ENCODE measurements at places on chromosomes 13 and 19.
A peak's percentile ranks its signal among the peaks of the same experiment; 100 is the strongest.

GRCh38 chr13:51643882-51644281, 59.6 kb downstream of the WDFY2 start:
- no peak for DNase-seq

DNA sequence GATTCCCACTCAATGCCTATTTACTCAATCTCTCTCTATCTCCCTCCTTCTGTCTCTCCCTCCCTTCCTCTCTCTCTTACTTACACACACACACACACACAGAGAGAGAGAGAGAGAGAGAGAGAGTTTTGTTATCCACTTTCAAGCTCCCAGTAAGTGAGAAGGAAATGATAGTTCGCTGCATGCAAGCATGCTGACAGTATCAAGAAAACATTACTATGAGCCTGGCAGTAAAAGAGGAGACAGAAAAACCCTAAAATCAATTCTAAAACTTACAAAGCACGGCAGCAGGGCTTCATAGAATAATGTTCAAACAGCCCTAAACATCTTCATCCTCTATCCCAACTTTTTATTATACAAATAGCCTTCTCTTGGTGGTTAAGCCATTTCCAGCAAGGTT, 171.9 kb downstream of the FOXO1 start:
- DNase-seq = no peak

- DNase-seq = peak; percentile 4
These were observed 35.9 kb upstream of the ZSCAN5A start for GRCh38 chr19:56350416-56351045.

- no peak for DNase-seq
These were observed 40.6 kb upstream of the ZNF681 start for GRCh38 chr19:23799321-23799720.

- DNase-seq = no peak
These were observed 31.8 kb downstream of the GJA3 start for GRCh38 chr13:20129076-20129475.

GRCh38 chr19:48596237-48596636, 10.3 kb upstream of the SPACA4 start:
- DNase-seq = no peak

DNA sequence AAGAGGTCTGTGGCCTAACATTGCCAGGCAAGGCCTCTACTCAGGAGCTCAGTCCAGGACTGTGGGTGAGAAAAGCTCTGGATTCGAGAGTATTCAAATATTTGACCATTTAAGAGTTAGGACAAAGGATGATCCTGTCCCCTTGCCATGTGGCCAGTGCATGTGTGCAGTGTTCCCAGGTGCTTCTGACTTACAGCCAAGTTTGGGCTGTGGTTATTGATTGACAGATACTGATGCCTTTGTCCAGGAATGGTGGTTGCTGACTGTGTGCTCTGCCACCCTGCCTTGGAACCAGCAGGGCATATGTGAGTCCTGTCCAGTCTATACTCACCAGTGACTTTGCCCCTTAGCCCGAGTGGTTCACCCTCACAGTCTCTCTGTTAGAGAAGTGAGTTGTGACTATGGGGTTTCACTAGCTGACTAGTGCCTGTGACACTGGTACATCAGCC, 51.9 kb downstream of the GARRE1 start:
- no peak for DNase-seq

GRCh38 chr19:17879466-17879865, 7.7 kb downstream of the SLC5A5 start:
- no peak for DNase-seq

GRCh38 chr19:48630296-48631063, 6.7 kb downstream of the DBP start:
- no peak for DNase-seq

GRCh38 chr13:94679614-94680013, 32.7 kb downstream of the SOX21 start:
- DNase-seq = no peak

GRCh38 chr19:46784262-46785053, 3.9 kb downstream of the SLC1A5 start:
- DNase-seq = no peak

- DNase-seq = no peak
These were observed 14.0 kb upstream of the ZNF347 start for GRCh38 chr19:53172889-53173288.

GRCh38 chr13:18978447-18978846, 203.2 kb downstream of the TUBA3C start:
- no peak for DNase-seq

DNA sequence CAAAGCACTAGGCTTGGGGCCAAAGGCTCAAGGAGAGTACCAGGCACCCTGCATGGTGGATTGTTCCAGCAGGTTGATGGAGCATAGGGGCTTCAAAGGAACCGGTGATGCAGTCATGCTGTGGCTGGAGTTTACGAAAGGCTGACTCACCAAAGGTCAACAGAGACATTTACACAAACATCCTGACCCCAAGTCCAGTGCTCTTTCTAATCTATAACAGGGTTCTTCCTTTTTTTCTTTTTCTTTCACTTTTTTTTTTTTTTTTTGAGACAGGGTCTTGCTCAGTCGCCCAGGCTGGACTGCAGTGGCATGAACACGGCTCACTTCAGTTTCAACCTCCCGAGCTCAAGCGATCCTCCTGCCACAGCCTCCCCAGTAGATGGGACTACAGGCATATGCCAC, 35.6 kb upstream of the TPTE2 start:
- DNase-seq = no peak

- DNase-seq = no peak
These were observed 6.2 kb downstream of the TMTC4 start for GRCh38 chr13:100668408-100668807.

GRCh38 chr13:62510906-62511655, 1095.4 kb upstream of the PCDH20 start:
- DNase-seq = no peak

GRCh38 chr13:97853550-97853949, 99.9 kb upstream of the IPO5 start:
- DNase-seq = no peak

DNA sequence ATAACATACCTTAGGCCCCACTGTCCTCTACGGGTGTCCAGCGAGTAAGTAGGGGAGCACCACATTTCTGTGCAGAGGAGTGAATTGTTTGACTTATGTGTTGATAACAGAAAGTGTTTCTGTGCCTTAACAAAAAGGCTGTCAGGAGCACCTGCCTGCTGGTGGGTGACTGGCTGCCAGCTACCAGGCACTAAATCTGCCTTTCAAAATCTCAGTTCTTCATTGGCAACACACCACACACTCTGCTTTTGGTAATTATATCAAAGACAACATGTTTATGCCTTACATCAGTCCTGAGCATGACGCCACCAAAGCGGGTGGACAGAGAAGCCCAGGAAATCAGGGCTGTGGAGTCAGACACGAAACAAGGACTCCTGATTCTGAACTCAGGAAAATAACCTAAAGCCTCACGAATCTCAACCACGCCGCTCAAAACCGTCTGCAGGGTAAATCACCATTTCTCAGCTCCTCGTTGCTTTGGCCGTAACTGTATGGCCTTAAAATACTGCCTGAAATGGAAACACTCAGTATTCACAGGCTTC, 105.2 kb upstream of the SOX1 start:
- DNase-seq = no peak

DNA sequence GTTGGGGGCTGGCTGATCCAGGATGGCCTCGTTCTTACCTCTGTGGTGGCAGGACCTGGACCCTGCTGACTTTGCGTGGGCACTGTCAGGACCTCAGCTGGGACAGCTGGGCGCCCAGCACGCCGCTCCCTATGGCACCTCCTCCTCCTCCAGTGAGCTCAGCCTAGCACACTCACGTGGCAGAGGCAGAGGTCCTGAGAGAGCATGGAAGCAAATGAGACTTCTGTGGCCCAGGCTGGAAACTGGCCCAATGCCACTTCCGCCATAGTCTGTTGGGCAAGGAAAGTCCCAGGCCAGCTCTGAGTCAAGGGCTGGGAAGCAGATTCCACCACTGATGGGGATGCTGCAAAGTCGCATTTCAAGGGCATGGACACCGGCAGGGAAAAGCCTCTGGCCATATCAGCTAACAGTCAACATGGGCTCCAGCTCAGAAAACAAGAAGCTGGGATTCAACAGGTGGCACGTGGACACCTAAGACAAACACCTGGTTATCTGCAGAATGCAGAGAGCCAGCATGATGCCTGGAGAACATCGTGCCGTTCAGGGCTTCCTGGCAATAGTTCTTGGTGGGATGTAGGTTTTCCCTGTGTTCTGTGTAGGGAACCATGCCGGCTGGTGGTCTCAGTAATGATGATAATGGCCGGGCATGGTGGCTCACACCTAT, 16.7 kb downstream of the MYBPC2 start:
- DNase-seq = no peak

DNA sequence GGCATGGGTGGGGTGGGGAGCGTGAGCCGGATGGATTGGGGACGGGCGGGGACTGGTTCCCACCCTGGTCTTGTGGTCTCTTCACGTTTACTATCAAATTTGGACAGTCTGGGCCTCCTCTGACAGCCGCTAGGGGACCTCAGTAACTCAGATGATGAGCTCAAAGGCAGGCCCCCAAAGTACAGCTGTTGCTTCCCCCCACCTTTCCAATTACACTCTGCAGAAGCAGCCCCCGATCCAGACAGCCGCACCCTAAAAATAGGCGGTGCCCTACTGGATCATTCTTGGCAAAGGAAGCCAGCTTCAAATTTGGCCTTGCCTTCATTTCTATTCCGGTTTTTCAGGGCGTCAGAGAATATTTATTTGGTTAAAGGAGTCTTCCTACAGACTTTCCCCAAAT, 1.9 kb upstream of the FOXO1 start:
- DNase-seq = no peak
